Activated T-cell treated with anti-CD3 and anti-CD28 coated beads for 4 hours (primary cell): ENCODE measurements at places on chromosomes 4 and X.

GRCh38 chr4:156154978-156155377 is 201.3 kb upstream of the CTSO start:
- no peak for DNase-seq

GRCh38 chrX:53257166-53257565 is 24.2 kb downstream of the IQSEC2 start:
- DNase-seq = no peak

GRCh38 chr4:137892134-137892533 is 350.0 kb downstream of the SLC7A11 start:
- no peak for DNase-seq

GRCh38 chr4:6236816-6237390 is 32.7 kb upstream of the WFS1 start:
- no peak for DNase-seq

GRCh38 chr4:140057701-140058100 is 96.3 kb downstream of the MAML3 start:
- no peak for DNase-seq

- no peak for DNase-seq
Observed at GRCh38 chr4:154399259-154399974, 92.2 kb downstream of the DCHS2 start.

DNA sequence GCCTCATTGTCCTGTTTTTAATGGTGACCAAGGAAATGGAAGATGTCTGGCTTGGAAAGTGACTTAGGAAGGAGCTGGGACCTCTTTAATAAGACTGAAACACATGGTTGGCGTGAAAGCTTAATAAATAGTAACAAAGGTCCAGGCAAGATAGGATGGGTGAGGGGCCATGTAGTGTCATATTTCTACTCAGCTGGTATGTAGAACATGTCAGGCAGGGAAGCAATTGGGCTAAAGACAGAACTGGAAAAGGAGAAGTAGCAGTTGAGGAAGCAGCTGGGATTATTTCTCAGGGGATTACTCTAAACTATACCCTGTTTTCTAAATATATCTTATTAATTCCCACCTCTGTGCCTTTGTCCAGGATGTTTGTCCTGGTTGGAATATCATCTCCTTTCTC is 18.6 kb downstream of the ITGB1BP2 start:
- DNase-seq = no peak

DNA sequence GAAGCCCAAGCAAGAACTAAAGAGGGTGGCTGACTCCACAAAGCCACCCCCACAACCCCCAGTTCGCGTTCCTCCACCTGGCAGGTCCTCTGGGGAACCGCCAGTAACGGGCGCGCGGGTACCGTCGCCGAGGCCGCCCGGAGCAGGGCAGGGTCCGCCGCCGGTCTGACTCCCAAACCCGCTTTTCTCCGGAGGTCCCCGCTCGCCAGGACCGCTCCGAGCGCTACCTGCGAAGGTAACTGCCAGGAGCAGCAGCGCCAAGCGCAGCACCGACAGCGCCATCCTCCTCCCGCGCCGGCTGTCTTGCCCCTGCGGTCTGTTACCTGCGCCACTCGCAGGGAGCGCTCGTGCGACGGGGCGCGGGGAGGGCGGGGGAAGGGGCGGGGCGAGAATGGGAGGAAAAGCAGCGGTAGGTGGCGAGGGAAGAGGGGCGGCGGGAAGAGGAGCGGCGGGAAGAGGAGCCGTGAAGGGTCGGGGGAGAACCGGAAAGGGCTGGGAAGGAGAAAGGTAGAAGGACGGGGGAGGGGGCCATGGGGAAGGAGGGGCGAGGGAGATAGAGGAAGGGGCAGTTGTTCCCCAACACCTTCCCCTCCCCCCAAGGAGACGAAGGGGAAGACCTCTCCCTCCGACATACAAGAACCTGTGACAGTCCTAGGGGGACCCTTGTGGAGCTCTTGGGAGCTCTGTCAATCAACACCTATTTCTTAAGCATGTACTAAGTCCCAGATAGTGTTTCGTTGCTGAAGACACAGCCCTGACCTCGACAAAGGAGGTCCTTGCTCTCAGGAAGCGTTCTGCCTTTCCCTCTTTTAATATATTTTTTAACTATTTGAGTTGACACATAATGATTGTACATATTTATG is at the start of gene SPINK2:
TSS of gene SPINK2 (minus strand) at position 321 of the 863 bp plus-strand sequence. CDS start at position 282, 39 bp downstream.
- peak; percentile 58 for DNase-seq

DNA sequence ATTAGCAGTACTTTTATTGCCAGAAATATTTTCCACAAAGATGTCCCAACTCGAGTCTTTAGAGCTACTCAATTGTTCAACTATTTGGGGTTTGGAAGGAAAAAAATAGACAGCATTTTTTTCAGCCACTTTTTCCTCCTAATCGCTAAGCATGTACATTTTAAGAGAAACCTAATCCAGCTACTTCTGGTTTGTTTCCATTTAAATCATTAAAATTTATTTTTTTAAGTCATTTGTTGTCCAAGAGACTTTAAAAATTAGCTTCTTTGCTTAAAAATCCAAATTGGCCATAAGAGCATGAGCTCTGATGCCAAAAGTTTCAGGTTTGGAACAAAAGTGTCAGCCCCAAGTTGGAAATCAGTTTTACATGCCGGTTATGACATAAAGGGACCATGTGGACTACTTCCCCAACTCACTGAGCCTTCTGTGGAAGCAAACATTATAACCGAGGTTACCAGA is 186.3 kb upstream of the INTU start:
- no peak for DNase-seq

DNA sequence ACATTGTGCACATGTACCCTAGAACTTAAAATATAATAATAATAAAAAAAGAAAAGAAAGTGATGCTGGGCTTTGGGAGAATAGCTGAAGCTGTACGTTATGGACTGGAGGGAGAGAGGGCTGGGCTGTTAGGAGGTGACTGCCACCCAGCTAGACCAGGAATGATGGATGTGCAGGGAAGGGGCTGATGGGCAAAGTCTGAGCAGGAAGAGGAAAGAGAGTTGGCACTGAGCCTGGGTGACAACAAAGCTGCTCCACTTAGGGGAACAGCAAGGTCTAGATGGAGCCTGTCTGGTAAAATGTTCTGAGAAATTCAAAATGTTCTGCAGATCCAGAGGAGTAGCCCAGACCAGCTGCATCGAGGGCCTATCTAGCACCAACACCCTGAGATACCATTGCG is 32.3 kb downstream of the MED28 start:
- DNase-seq = no peak

DNA sequence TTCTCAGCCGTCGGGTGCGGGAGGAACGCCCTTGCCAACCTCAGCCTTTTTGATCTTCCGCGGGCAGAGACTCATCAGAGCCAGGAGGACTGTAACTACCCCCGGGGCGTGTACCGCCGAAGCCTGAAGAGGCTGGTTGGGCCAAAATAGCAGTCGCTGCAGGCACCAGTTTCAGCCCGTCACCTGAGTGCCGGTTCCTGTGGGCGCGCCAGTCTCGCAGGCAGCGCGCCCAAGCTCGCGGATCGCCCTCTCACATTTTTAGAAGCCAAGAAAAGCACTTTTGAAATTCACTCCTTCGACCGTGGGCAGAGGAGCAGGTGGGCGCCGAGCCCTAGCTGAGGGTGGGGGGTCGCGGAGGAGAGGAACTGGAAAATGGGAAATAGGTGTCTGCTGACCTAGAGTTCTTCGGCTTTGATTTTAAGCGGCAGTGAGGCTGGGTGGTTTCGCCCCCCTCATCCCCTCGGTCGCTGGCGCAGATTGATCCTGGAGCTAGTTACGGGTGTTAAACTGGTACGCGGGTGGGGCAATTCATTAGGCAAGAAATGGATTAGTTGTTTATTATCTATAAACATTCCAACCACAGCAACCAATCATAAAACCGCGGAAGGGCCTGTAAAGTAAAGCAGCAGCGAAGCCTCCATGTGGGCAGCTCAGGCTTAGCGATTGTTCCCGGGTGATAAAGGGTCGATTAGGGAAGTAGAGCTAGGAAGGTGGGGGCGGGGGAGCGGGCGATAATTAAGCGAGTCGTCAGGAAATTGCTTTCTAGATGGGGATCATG is 69.2 kb downstream of the FBXO8 start:
- DNase-seq = no peak

DNA sequence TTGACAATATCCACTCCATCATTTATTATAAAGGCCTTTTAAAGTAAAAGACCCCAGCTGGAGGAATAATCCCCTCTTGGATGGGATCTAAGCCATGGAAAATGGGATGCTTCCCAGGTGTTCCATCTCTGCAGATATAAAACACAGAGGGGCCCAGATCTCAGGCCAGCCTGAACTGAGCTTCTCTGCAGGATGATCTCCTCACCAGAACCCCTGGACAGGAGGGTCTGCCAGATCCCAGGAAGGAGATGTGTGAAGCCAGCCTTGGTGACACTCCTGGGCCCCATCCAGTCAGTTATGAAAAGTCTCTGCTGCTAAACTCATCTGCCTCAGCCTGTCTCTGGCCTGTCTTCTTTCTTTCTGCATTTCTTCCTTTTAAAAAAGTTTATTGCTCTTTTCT is 56.7 kb downstream of the HTRA3 start:
- DNase-seq = no peak

DNA sequence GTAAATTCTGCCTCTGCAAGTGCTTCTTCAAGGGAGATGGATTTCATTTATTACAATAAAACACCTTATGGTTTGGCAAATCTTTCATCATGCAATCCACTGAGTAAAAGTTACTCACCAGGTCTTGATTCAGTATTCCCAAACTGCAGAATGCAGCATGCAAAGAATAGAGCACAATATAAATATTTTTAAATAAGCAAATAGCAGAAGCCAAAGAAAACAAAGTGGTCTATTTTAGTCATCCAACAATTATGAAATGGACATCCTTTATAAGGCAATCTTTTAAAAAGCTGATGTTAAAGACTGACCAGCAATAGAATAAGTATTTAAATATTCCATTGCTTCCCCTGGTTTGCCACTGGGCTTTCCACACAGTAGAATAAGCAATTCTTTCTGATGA is 59.5 kb downstream of the SLC39A8 start:
- DNase-seq = no peak

DNA sequence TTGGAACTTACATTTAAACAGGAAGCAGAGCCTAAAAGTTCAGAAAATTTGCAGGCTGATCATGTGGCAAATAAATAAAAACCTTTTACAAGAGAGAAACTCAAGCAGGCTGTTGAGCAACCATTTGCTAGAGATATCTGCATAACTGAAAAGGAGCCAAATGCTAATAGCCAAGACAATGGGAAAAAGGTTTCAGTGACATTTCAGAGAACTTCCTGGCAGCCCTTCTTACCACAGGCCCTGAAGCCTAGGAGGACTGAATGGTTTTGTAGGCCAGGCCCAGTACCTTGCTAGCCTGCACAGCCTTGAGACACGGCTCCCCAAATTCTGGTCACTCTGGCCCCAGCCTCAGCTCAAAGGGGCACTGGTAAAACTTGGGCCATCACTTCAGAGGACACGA is 945.1 kb downstream of the ADGRL3 start:
- no peak for DNase-seq

DNA sequence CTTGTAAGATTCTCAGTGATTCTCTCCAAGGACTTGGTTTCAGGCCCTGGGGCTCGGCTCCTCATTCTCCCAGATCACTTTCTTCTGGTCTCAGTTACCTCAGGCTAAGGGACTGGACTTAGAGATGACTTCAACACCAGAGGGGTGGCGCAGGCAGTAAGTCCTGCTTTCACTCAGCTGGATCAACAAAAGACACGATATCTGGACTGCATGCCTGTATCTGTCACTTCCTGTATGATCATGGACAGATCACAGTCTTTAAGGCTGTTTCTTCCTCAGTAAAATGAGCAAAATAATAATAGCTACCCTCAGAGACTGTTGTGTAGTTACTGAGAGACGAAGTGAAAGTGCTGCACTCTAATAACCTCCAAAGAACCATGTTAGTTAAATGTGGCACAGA is 19.5 kb upstream of the CXCR3 start:
- no peak for DNase-seq

- DNase-seq = no peak
Observed at GRCh38 chrX:1435241-1435895, 17.3 kb downstream of the ASMTL start.

GRCh38 chr4:186825069-186825468 is 101.4 kb upstream of the FAT1 start:
- no peak for DNase-seq

DNA sequence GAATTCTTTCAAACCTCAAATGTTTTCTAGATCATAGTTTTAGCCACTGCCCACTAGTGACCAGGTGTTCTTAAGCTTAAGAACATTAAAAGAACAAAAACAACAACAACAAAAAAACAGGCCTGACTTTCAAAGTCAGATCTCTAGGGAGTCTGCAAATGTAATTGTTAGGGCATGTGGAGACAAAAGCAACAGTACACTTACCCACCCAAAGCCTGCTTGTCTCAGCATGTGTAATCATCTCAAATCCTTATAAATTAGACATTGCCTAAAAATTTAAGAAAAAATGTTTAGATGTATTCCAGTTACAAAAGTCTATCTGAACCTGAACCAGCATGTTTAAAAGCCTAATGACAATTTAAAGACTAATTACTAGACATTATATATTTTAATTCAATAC is 79.9 kb downstream of the SLC7A11 start:
- DNase-seq = no peak

- DNase-seq = no peak
Observed at GRCh38 chrX:66328950-66329596, 165.0 kb downstream of the HEPH start.

DNA sequence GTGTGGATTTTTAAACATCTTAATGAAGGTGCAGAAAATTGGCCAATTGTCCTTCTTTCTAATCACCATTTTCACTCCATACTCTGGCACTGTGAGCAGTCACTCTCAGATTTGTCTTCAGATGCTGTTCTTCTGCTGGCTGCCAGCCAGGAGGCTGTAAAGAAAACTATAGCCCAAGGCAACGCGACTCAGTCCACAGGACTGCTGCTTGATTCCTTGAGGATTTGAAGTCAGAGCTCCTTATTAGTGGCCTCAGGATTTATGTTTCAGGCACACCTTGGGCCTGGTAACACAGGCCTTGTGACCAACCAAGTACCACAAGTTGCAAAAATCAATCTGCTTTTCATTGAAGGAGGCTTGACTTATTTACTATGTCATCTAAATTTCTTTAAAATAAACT is 342.6 kb downstream of the GPM6A start:
- DNase-seq = no peak

DNA sequence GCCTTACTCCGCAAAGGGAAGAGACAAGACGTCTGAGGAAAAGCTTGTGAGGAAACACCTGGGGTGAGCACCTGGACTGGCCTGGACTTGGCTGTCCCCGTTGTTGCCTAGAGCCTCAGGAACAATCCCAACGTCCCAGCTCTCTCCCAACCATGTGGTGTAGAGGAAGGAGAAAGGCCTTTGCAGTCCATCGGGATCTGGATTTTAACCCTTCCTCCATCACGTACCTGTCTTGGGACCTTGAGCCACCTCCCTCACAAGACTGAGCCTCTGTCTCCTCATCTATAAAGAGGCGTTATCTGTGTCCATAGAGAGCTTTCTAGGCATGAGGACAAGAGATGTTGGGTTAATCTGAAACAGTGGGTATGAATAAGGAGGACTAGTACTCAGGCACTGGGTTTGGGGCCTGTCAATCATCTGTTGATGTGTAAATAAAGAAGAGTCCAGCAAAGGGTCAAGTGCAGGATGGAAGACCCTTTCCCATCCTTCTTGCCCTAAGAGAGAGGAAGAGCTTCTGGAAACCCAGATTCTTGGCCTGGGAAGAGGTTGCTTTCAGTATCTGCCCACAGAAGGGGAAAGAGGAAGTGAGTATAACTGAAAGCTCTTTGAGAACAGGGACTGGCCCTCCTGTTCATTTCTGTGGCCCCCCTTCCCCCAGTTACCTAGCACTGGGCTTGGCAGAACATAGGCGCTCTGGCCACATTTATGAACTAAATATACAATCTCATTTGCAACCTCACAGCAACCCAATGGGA is 137.1 kb downstream of the PJA1 start:
- DNase-seq = no peak
